ENCODE measurements at places on chromosomes 2 and 18. TPM values are rescaled to one million over a fixed set of nuclear protein-coding genes. Genes with fewer than 3 reads are reported as not detected.

MROH2A gene
- total RNA-seq: 0.26 TPM

BARD1 gene
- total RNA-seq: 6.2 TPM

SLC38A11 gene
- not detected for total RNA-seq

LYPD1 gene
- 15.2 TPM for total RNA-seq

ASAP2 gene
- 45.5 TPM for total RNA-seq

PTPN2 gene
- total RNA-seq: 18.2 TPM

DYNAP gene
- total RNA-seq: not detected

CHMP1B gene
- 48.1 TPM for total RNA-seq

VIL1 gene
- 0.20 TPM for total RNA-seq

ZDBF2 gene
- total RNA-seq: 0.79 TPM

ELOA2 gene
- total RNA-seq: not detected

MTHFD2 gene
- total RNA-seq: 148 TPM

UGT1A4 gene
- total RNA-seq: 0.12 TPM

RNU2-63P gene
- not detected for total RNA-seq

SIX3 gene
- total RNA-seq: 1.9 TPM

SDC1 gene
- total RNA-seq: 148 TPM

LDLRAD4 gene
- total RNA-seq: 2.3 TPM

FER1L5 gene
- not detected for total RNA-seq

REG3A gene
- total RNA-seq: not detected

NT5DC4 gene
- total RNA-seq: not detected

MYCN gene
- total RNA-seq: not detected

PLGLB2 gene
- total RNA-seq: 0.23 TPM

DHRS9 gene
- total RNA-seq: 3.2 TPM

FEV gene
- total RNA-seq: not detected

PROKR1 gene
- not detected for total RNA-seq

ACKR3 gene
- 15.4 TPM for total RNA-seq

CCDC102B gene
- 0.49 TPM for total RNA-seq

CCL20 gene
- total RNA-seq: 4.2 TPM

TMEM169 gene
- total RNA-seq: 0.59 TPM

POTEC gene
- total RNA-seq: not detected

HRH4 gene
- not detected for total RNA-seq

TXNDC2 gene
- total RNA-seq: 0.45 TPM

KCNG2 gene
- total RNA-seq: not detected

POTEF gene
- not detected for total RNA-seq

PAIP2B gene
- 0.26 TPM for total RNA-seq

COLEC11 gene
- total RNA-seq: 0.70 TPM

RGPD3 gene
- 0.18 TPM for total RNA-seq

DHX57 gene
- 22.0 TPM for total RNA-seq

TCF7L1 gene
- total RNA-seq: 10.4 TPM

MATN3 gene
- 10.6 TPM for total RNA-seq

ABHD1 gene
- total RNA-seq: 1.6 TPM

FLACC1 gene
- total RNA-seq: not detected

SPEG gene
- total RNA-seq: 10.4 TPM

ACAA2 gene
- 56.4 TPM for total RNA-seq

CCDC121 gene
- 3.8 TPM for total RNA-seq

HJURP gene
- 61.5 TPM for total RNA-seq

COL4A3 gene
- total RNA-seq: 1.6 TPM

GATA6 gene
- 1.8 TPM for total RNA-seq

IL36G gene
- not detected for total RNA-seq

CNOT11 gene
- total RNA-seq: 39.9 TPM

C2orf66 gene
- total RNA-seq: 0.14 TPM

PKDCC gene
- total RNA-seq: 22.8 TPM

BOLL gene
- total RNA-seq: not detected

DCDC2C gene
- 0.38 TPM for total RNA-seq

MRO gene
- total RNA-seq: 0.26 TPM

CROCC2 gene
- total RNA-seq: not detected

ABCG8 gene
- not detected for total RNA-seq

CNTNAP5 gene
- total RNA-seq: not detected

PREB gene
- total RNA-seq: 58.3 TPM
